ENCODE measurements at places on chromosomes 11 and 22. TPM values are rescaled to one million over a fixed set of nuclear protein-coding genes. Genes with fewer than 3 reads are reported as not detected.

GRCh38 chr11:15655552-15655951, 540.8 kb downstream of the INSC start:
- DNase-seq, result peak; percentile 35

Gene MS4A8
- 3.5 TPM for total RNA-seq

GRCh38 chr11:95306801-95307200, 75.8 kb upstream of the SESN3 start:
- no peak for DNase-seq

GRCh38 chr11:77468527-77468926, 5.4 kb downstream of the PAK1 start:
- no peak for DNase-seq

DNA sequence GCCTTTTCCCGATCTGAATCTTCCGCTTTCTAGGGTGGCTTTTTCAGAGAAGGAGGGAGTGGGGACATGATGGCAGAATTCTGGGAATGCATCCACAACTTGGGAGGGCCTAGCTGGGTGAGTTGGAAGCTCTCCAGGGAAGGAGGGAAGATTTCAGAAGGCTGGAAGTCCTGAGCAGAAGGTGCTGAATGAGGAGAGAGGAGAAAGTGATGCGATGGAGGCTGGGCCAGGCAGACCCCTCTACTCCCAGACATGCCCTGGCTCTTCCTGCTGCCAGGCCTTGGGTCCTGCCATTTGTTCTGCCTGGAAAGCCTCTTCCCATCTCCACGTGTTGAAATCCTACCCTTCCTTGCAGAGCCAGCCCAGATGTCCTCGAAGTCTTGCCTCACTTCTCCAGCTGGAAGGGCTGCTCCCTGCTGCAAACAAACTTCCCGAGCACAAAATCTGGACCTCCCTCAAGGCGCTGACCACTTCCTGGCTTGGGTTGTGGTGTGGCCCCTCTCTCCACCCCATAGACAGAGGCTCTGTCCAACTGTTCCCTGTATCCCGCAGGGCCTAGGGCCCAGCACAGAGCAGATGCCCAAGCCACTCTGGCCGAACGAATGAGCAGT, 16.8 kb downstream of the LRRC32 start:
- DNase-seq, result no peak

Gene CEND1
- total RNA-seq, result not detected

- DNase-seq, result no peak
Measured at GRCh38 chr11:111823131-111823530, 48.2 kb downstream of the ALG9 start.

- DNase-seq, result no peak
Measured at GRCh38 chr11:34150494-34151151, 45.2 kb downstream of the NAT10 start.

GRCh38 chr11:47443028-47443700, 5.8 kb downstream of the RAPSN start:
- no peak for DNase-seq

DNA sequence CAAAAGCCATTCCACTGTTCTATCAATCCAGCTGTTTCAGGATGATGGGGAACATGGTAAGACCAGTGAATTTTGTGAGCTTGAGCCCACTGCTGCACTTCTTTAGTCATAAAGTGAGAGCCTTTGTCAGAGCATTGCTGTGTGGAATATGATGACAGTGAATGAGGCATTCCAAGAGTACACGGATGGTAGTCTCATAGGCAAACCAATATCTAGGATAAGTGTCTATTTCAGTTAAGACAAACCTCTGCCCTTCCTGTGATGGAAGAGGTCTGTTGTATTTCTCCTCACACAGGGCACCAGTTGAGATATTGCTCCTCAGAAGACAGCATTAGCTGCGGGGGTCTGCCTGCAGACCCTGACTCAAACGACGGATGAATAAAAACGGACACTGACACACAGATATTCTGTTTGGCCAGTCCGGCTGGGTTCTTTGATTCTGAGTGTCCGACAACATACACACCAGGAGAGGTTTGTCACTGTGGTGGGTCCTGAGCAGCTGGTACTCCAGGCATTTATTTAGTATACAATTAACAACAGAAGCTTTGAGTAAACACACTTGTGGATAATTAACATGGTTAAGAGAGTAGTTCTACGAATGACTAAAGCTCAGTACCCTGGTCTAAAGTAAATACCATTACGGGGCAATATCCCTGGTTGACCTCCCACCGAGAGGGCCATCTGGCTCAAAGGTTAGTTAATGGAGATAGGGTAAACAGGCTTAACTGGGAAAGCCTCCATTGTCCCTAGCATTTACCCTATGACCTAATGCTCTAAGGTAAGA, 121.7 kb downstream of the ZNF280B start:
- DNase-seq, result no peak

DNA sequence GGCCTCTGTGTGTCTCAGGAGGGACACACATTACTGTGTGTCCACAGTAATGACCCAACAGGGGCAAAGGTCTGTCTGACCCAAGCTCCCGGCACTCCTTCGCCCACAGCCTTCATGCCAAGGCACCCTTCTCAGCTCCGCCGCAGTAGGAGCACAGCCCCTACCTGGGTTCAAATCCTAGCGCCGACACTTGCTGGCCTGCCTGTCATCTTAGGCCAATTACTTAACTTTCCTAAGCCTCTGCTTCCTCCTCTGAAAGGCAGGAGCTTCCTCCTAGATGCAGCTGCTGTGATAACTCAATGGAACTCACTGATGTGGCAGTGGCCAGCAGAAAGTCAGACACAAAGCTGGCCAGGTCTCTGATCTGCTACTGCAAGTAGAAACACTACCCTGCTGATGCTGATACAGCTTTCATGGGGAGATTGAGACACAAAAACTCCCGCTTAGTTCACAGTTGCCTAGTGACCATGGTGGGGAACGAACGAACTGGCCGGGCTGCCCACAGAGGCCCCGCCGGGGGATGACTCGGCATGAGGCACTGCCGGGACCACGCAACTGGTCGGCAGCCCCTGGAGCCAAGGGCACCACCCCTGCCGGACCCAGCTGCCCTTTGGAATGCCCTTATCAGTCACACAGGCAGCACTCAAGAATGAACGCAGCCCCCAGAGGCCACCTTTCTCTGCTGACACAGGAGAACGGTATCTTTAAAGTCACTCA, 8.1 kb downstream of the EHD1 start:
- no peak for DNase-seq

GRCh38 chr22:47163856-47164513, 401.5 kb downstream of the TBC1D22A start:
- DNase-seq, result no peak

- no peak for DNase-seq
Measured at GRCh38 chr22:30045494-30045887, 34.8 kb upstream of the HORMAD2 start.

DNA sequence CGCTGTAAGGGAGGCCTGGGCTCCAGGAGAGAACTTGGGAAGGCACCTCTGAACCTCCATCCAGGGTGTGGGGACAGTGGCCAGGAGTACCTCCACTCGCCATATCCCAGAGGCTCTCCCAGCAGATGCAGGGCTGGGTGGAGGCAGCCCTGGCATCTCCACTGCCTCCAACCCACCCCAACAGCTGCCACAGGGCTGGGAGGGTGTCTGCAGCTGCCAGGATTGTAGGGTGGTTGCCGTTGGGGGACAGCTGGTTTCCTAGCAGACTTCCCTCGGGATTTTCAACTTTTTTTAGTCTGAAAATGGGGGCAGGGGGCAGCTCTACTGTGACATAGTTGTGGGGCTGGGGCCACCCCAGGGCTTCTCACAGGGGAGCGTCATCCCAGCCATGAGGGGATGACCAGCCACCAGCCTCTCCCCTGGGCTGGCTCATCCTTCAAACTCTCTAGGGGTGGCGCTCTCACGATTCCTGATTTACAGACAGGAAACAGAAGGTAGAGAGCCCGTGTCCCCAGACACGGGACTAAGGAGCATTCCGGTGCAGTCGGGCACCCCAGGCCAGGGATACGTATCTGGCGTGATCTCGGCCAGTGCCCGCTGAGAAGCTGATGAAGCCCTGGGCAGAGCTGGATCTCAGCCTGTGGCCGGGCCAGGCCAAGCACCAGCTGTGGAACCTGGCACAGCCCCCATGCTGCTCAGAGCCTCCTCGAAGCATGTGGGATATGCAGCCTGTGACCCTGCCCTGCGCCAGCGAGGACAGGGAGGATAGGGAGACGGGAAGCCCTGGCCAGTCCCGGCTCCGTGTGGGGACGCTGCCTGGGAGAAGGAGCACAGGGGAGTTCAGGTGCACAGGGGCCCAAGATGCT, 9.9 kb downstream of the PRR5 start:
- no peak for DNase-seq

Gene KCNJ1
- not detected for total RNA-seq

GRCh38 chr11:47589118-47589517, 2.6 kb downstream of the FAM180B start:
- no peak for DNase-seq

DNA sequence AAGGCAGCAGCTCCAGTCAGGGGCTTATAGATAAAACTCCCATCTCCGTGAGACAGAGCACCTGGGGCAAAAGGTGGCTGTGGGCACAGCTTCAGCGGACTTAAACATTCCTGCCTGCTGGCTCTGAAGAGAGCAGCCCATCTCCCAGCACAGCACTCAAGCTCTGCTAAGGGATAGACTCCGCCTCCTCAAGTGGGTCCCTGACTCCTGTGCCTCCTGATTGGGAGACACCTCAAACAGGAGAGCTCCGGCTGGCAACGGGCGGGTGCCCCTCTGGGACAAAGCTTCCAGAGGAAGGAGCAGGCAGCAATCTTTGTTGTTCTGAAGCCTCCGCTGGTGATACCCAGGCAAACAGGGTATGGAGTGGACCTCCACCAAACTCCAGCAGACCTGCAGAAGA, 279.4 kb downstream of the LARGE1 start:
- DNase-seq, result no peak

GRCh38 chr22:29831958-29832357, 6.1 kb downstream of the ASCC2 start:
- no peak for DNase-seq

Gene PIK3C2A
- 70.2 TPM for total RNA-seq

DNA sequence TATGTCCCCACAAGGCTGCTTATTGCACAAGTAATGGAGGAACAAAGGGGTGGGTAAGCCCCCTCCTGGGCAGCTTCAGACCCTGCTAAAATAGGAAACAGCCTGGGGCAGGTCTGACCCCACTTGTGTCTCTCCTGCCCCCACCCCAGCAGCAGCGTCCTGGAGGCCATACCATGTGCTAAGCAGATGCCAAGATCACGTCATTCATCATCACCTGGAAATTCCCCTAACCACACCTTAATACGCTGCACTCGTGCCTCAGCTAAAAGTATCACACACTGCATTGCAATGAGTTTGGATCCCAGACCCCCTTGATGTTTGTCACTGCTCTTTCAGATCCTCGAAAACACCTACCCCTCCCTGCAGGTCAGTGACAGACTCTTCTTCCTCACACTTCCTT, 27.8 kb upstream of the GGTLC2 start:
- peak; percentile 29 for DNase-seq

DNA sequence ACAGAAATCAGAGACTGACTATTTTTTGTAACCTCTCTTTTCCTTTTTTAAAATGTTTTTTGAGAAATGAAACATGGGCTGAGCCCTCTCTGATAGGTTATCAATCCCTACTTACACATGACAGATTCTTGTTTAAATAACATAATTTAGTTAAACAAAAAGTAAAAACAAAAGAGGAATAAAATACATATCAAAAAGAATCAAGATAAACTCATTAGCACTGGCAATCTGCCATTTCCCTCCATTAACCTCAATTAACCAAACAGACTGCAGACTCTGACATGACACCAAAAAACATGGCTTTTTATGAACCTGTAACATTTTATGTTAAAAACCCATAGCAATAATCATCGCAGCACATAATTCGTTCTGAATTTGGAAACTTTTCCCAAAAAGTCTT, 284.4 kb upstream of the MTNR1B start:
- no peak for DNase-seq

GRCh38 chr11:90639461-90639993, 416.7 kb upstream of the CHORDC1 start:
- peak; percentile 3 for DNase-seq

Gene DGCR6
- total RNA-seq, result 3.1 TPM

DNA sequence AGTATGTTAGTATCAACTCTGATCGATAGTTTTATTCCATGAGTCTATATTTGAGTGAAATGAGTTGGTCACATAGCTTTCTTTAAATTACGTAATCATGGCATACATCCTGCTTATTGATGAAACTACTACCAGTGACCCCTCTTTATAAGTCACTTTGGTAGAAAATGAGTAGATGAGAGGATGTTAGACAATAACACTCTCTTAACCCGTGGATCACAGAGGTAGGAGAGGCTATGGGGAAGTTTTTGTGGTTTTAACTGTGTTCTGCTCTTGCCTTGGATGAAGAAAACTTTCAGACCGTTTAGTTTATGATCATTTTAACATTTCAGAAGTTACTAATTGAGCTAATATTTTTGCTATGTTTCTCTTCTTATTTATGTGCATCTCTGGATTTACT, 34.0 kb downstream of the TBCEL start:
- DNase-seq, result no peak

Data from Calu3 (cell line).